ENCODE measurements at places on chromosomes 4 and X.

DNA sequence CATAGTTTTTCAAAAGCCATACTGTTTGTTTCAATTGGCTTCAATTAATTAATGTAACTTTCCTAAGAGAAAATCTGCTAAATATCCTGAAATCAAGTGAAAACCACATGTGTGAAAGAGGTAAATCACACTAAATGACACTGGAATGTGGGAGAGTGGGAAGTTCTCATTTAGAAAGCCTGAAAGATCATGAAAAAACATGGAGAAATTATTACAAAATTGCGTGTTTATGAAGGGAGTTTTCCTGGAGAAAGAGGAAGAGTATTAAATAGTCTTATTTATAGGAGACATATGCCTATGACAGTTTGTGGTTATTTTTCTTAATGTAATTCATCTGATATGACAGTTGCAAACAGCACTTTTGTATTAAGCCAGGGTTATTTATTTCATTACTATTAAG is 183.7 kb downstream of the DKK2 start:
- no peak for DNase-seq

DNA sequence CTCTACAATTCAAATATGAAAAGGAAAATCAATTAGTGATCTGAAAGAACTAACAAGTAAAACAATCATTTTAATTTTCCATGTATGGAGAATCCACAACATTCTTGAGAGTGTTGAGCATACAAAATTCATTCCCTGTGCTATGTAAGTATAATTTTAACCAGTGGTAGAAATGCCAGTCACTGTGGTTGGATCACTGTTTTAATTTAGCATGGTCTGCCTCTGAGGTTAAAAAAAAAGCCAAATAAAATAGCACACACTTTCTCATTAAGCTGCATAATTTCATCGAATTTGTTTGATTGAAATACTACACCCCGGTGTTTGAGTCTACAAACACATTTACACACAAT is 185.5 kb upstream of the STS start:
- DNase-seq, result no peak

DNA sequence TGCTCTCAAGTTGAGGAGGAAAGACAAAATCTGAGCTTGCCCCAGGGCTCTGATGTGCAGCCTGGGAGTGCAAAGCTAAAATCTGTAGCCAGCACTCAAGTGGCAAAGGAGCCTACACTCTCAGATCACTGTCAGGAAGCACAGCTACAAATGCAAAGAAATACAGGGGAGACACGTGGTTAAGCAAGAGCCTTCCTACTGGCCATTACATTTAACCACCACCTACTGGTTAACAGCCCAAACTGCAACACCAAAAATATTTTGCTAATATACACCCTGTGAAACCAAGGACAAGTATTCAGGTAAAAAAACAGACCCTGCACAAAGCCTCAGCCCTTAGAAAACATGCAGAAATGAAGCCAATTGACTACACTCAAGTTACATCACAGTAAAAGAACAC is 170.4 kb upstream of the FGF16 start:
- no peak for DNase-seq

DNA sequence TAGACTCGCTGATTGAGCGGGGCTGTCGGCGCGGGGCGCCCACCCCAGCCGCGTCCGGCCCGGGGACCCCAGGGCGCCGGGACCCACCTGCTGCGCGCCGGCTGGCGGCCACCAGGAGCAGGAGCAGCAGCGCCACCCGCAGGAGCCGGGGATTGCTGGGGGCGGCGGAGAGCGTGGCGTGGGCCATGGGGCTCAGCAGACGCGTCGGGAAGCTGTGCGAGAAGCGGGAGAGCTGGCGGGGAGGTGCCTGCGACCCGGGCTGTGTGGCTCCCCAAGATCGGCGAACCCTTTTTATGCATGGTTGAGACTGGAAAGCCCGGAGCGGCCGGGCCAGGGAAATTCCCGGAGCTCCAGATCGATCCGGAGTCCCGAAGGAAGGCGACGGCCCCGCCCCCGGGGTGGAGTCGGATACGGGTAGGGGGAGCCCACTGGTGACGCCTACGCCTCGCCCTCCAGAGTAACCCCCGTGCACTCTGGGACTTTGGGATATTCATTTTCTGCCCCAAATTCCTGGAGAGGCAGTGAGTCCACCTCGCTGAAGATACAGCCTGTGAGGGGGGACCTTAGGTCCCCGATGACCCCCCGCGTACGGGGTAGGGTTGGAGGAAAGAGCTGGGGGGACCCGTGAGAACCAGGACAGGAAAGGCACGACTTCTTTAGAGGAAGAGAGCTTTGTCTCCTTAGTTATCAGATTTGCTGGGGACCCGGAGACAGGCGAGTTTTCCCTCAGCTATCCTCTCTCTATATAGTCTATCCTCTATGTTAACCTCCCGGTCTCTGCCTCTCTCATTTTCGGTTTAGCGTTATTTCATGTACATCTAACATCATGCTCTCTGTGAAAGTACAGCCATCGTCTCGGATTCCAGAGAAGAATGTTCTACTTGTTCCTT is at the start of gene CXCL3:
TSS of gene CXCL3 (minus strand) at position 265 of the 890 bp plus-strand sequence. CDS start at position 187, 78 bp downstream.
- peak; percentile 62 for DNase-seq

- DNase-seq, result no peak
These were observed 123.7 kb downstream of the ANAPC4 start for GRCh38 chr4:25500626-25501316.

GRCh38 chr4:10552591-10553280 is 95.5 kb upstream of the ZNF518B start:
- no peak for DNase-seq

- DNase-seq, result no peak
These were observed 143.0 kb downstream of the AFF2 start for GRCh38 chrX:148643460-148643859.

Measured in choroid plexus epithelial cell (primary cell).